Anterior cingulate cortex (tissue), 58 donors: ENCODE measurements at places on chromosomes 13 and 19.

DNA sequence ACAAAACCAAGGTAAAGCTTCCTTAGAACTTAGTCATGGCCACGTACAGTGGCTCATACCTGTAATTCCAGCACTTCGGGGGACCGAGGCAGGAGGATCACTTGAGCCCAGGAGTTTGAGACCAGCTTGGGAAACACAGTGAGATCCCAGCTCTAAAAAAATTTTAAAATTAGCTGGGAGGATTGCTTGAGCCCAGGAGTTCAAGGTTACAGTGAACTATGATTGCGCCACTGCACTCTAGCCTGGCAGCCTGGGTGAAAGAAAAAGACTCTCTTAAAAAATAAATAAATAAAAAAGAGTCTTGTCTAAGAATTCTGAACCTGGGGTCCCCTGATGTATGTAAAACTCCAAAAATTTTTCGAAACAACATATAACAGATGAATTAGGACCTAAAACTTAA is 34.9 kb downstream of the N4BP2L2 start:
- no peak for DNase-seq

GRCh38 chr13:39025433-39025839 is 12.5 kb downstream of the PROSER1 start:
- no peak for DNase-seq

GRCh38 chr19:11223200-11223599 is 16.2 kb upstream of the ANGPTL8 start:
- DNase-seq = no peak

DNA sequence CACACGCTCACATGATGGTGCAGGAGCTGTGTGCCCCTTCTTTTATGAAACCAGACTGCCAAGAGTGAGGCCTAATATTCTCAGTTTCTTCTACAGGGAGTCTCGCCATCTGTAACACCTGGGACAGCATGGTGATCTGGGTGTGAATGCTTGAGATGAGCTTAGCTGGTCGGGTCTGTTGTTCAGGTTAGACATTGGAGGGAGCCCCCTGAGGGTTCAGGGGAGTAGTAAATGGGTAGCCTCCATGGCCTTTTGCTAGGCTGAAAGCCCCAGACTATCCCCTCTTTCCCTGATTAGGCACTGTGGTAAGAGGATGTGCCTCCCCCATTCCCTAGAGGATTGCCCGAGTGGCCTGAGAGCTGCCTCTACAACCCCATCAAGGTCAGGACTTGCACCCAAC is 1916.1 kb downstream of the PCDH9 start:
- DNase-seq = no peak

- DNase-seq = no peak
Observed at GRCh38 chr13:109862627-109863026, 76.2 kb upstream of the IRS2 start.

- no peak for DNase-seq
Observed at GRCh38 chr13:105991622-105992277, 543.7 kb downstream of the EFNB2 start.

DNA sequence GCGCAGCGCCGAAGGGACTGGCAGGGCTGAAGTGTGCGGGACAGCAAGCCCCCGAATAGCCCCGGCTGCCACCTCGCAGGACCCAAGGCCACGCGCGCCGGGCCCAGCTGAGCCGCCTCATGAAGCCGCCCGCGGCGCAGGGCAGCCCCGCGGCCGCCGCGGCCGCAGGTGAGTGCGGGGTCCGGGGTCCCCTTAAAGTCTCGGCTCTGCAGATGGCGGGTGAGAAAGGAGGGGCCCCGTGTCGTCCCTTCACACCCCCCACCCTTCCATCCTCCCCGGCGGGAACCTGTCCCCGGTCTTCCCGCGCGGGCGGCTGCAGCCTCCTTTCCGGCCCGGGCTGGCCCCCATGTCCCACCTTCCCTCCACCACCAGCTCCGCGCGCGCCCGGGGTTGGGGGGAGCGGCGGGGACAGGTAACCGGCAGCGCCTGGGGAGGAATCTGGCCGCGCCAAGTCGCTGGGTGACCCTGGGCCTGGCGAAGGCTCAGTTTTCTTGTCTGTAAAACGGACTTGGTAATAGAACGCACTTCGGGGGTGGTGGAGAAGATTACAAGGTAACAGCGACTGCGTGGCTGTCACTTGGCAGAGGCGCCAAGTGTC is 338 bp downstream of the RGCC start:
- DNase-seq = no peak

DNA sequence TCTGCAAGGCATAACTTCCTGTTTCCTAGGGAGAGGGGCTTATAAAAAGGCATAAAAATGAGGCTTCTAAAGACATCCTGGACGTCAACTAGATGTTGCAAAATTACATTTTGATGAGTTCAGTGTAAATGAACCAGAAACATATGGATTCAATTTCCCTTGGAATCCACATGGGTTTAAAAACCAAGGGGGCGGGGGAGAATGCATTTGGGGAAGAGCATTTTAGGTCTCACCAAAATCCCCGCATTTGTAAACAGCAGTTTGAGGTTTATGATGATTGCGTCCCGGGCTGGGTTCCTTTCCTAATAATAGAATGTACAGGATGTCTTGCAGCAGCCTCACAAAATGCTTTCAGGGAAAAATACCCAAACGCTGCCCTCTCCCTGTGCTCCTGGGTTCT is 407.8 kb downstream of the ZNF536 start:
- no peak for DNase-seq

- DNase-seq = no peak
Observed at GRCh38 chr13:59424661-59425060, 739.1 kb downstream of the DIAPH3 start.

DNA sequence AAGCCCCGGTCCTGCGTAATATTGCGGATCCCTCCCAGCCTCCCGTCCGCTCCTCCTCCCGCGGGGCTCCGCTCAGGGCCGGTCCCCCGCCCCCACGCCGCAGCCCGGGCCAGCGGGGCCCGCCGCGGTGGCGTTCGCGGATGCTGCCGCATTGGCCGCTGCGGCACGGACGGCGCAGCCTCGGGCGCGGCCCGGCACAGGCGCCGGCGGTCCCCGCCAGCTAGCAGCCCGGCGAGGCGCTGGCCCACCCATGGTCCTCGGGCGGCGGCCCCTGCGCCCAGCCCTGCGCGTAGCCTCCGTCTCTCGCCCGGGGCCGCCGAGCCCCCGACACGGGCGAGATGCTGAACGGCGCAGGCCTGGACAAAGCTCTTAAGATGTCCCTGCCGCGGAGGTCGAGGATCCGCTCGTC is at the start of gene ATP8A2:
Gene ATP8A2 (plus strand): TSS at position 100 of the 409 bp plus-strand sequence. CDS start 239 bp downstream, at position 339.
- no peak for DNase-seq

DNA sequence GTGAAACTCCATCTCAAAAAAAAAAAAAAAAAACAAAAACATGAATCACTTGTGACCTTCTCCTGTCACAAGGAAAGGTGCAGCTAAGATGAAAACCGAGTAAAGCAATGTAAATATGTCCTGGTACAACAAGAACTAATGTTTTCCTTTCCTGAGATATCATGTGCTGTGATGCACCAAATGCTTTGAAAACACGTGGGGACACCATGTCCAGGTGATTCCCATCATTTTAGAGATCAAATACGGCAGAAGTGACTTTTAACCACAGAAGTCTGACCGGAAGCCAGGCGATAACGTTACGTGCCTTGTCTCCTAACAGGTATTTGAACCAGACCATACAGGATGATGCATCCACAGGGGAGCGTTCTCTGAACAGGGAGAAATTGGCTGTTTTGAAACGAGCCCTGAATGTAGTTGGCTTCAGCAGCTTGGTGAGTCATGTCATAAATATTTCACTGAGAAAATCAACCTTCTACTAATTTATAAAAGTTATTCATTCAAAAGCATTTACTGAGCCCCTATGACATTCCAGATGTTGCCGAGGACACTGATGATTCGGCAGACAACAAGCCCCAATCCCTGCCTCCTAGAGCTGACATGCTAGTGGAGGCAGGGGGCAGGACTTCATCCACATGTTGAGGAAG is 328.1 kb downstream of the MYO16 start:
- no peak for DNase-seq

DNA sequence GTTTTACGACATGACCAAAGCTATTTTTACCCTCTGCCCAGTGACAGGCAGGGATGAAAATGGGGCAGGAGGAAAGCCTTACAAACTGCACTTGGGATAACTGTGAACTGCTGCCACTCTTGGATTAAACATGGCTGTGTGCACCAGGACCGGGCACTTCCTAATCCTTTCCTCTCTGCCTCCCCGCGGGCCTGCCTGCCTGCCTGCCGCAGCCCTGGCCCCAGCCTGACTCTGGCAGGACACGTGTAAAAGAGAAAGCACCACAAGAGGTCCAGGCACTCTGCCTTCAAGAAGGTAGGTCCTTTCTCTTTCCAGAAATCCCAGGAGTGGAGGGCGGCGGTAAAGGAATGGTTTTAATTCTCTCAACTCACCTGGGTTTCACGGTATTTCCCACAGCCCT is 4.8 kb downstream of the TSHZ3 start:
- DNase-seq = no peak

- DNase-seq = no peak
Observed at GRCh38 chr13:48220981-48221685, 11.9 kb upstream of the ITM2B start.

DNA sequence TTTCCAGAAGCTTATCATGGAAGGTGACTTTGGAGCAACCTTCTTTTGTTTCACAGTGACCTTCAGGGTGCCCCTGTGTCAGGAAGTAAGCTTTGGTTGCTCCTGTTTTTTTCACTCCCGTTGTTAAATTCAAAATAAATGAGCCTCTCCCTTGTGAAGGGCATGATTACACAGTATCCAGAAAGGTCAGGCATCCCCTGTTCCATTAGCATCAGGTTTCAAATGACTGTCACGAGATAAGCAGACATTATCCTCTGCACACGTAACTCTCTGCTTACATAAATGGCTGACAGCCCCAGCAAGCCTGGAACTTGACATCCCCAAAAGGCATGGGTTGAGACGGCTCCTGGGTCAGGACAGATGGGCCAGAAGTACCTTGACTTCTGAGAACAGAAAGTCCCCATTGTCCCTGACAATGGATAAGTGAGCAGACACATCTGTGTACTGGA is 52.0 kb downstream of the RAB20 start:
- no peak for DNase-seq

DNA sequence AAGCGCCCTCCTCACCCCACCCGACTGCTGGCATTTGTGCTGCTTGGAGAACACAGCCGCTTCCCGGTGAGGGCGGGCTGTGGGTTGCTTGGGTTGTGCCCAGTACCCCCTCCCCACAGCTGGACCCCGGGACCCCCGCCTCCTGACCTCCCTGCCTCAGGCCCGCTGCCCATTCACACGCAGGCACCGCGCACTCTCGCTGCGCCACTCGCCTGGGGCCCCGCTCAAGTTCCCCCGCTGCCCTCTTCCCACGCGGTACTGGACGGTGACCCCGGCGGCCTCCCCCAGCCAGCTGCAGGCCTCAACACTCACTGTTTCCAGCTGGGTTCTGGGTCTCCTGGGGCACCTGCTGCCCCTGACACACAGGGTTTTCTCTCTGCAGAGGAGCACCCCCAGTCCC is 16.4 kb downstream of the PLEKHJ1 start:
- DNase-seq = no peak

DNA sequence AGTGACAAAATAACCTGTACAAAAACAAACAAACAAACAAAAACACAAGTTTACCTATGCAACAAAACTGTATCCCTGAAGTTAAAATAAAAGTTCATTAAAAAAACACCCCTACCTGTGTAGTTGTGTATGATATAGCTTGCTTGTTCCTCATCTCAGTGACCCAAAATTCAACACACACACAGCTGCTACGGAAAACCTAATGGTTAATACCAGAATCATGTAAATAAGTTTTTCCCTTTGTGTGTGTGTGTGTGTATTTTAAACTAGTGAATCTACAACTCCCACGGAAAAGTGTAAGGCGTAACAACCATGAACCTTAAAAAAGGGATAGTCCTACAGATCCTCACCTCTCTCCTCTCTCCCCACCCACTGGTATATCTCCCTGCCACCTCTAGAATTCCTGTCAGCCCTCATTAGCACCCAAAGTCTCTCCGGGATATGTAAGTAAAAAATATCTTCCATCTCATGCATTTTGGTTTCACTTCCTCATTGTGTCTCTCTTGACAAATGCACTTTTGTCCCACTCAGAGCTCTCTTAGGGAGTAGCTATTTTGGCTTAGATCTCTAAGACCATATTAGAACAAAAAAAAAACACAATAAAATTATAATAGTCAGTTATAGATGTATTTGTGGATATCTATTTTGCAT is 2236.5 kb downstream of the PCDH9 start:
- no peak for DNase-seq

DNA sequence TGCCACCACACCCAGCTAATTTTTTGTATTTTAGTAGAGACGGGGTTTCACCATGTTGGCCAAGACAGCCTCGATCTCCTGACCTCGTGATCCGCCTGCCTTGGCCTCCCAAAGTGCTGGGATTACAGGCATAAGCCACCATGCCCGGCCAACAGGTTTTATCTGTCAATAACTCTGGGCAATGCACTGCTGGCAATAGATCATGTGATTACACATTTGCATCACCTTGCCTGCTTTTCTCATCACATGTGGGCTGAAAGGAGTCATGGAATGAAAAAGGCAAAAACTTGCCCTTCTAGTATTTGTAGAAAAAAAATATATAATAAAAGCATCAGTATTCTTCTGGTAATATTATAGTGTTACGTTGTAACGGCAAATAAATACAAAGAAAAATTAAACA is 164.5 kb downstream of the NHLRC3 start:
- no peak for DNase-seq

- DNase-seq = no peak
Observed at GRCh38 chr13:45082964-45083363, 37.3 kb upstream of the GTF2F2 start.

DNA sequence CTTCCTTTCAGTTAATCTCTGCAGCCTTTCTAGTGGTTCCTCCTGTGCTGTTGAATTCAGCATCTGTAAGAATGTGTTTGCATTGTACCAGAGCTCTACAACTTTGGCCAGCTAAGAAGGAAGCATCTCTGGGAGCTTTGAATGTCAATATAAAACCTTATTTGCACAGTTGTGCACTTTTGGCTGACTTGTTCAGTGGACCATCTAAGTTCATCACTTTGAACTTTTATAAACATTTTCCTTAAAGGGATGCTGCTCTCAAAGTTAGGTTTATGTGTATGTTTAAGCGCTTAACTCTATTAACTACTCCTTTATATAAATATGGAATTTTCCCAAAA is 15.6 kb downstream of the POLR1D start:
- DNase-seq = no peak

GRCh38 chr19:17869114-17869608 is 2.6 kb upstream of the SLC5A5 start:
- DNase-seq = no peak

GRCh38 chr13:111947026-111947810 is 119.7 kb upstream of the SOX1 start:
- DNase-seq = no peak

DNA sequence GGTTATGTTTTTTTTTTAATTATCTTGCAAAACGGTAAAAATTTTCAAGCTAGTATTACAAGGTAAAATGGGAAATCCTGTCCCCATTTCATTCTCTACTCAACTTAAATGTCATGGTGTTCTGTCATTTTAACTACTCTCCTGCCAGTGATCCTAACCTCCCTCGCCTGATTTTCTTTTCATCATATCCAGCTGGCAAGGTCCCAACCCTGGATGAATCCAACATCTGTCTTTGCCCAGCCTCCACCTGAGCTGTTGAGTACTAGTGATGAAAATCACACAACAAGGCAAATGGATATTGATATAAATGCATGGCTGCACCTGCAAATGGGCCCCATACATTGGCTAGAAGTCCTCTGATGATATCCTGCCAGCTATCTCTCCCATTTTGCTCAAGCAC is 6.9 kb upstream of the CDK8 start:
- DNase-seq = no peak
